ENCODE measurements at places on chromosomes 12 and 14.
A peak's percentile ranks its signal among the peaks of the same experiment; 100 is the strongest.

DNA sequence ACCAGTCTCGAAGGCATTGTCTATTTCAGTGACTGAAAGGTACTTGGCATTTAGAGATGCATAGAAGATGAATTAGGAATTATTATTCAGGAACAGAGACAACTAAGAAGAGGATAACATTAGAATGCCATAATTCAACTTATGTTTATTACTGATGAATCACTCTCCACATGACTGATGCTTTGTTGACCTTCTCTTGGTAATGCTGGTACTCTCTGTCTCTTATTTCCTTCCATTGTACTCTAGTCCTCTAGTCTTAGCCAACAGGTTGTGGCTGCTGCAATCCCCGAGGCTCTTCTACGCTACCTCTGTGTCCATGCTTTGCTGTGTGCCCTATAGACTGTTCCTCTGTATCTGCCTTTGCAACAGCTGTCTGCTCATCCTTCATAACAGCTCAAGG, 652.9 kb downstream of the NRXN3 start:
- DNase-seq, result no peak

GRCh38 chr12:24072302-24072701, 122.8 kb upstream of the SOX5 start:
- no peak for DNase-seq

DNA sequence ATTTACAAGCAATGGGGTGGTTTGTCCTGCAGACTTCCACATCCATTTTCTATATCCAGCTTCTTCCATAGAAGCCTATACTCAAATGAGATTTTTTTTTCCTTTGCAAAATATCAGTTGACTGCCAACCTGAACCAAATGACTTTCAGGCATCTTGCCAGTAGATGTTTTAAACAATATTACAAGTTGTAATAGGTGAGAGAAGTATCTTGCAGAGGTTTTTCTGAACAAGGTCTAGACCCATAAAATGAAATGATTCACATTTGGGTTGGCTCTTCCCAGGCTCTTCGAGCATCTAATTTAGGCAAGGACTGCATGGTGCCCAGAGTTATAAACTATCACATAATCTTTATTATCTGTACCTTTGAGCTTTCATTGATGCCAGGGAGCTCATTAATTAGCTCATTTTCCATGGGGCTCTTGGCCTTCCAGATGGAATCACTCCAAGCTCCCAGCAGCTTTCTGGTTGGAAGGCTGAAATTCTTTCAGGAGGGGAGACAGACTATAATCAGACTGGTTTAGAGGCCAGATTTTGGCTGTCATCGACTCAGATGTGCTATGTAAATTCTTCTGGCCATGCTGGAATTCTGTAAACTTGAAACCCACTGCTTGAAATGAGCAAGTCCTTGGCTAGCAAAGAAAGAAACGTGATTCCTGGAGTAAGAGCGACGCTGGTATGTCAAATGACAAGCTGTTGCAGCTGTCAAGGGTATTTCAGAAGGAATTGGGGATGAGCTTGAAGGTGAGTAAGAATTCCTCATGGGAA, 32.2 kb upstream of the DICER1 start:
- no peak for DNase-seq

GRCh38 chr12:52870361-52871290, 21.8 kb upstream of the KRT78 start:
- peak; percentile 83 for DNase-seq

GRCh38 chr14:54567224-54567638, 303 bp downstream of the SAMD4A start:
- DNase-seq, result peak; percentile 35
